ENCODE measurements at places on chromosomes 1 and 21. TPM values are rescaled to one million over a fixed set of nuclear protein-coding genes. Genes with fewer than 3 reads are reported as not detected.

SLX9 gene
- 1.4 TPM for polyA plus RNA-seq

TMEM9 gene
- polyA plus RNA-seq, result 126 TPM

GUCA2A gene
- polyA plus RNA-seq, result not detected

SLAMF9 gene
- polyA plus RNA-seq, result not detected

C1QB gene
- polyA plus RNA-seq, result not detected

PRRC2C gene
- 82.0 TPM for polyA plus RNA-seq

AKNAD1 gene
- not detected for polyA plus RNA-seq

LRRC71 gene
- not detected for polyA plus RNA-seq

ABCG1 gene
- 18.4 TPM for polyA plus RNA-seq

UBE2U gene
- polyA plus RNA-seq, result not detected

FCER1A gene
- polyA plus RNA-seq, result not detected

S100A7 gene
- polyA plus RNA-seq, result not detected

OR2T29 gene
- not detected for polyA plus RNA-seq

C1orf52 gene
- 68.1 TPM for polyA plus RNA-seq

LCE1C gene
- not detected for polyA plus RNA-seq

PCNT gene
- 5.9 TPM for polyA plus RNA-seq

PDE4B gene
- polyA plus RNA-seq, result 6.1 TPM

LYPD8 gene
- 6.6 TPM for polyA plus RNA-seq

TDRD10 gene
- not detected for polyA plus RNA-seq

SPRR2G gene
- not detected for polyA plus RNA-seq

COL16A1 gene
- 1.6 TPM for polyA plus RNA-seq

OR2G6 gene
- not detected for polyA plus RNA-seq

ADAMTSL4 gene
- polyA plus RNA-seq, result not detected

PLEKHA6 gene
- 3.3 TPM for polyA plus RNA-seq

S100A3 gene
- not detected for polyA plus RNA-seq

GPR52 gene
- polyA plus RNA-seq, result not detected

CTH gene
- 8.6 TPM for polyA plus RNA-seq

SOX13 gene
- 0.07 TPM for polyA plus RNA-seq

BTBD8 gene
- 573 TPM for polyA plus RNA-seq

C1orf232 gene
- not detected for polyA plus RNA-seq
